Activated CD8-positive, alpha-beta memory T cell treated with anti-CD3 and anti-CD28 coated beads, Interleukin-2, amount 50 U/mL, for 48 hours (primary cell): ENCODE measurements at places on chromosomes 2 and 18.

DNA sequence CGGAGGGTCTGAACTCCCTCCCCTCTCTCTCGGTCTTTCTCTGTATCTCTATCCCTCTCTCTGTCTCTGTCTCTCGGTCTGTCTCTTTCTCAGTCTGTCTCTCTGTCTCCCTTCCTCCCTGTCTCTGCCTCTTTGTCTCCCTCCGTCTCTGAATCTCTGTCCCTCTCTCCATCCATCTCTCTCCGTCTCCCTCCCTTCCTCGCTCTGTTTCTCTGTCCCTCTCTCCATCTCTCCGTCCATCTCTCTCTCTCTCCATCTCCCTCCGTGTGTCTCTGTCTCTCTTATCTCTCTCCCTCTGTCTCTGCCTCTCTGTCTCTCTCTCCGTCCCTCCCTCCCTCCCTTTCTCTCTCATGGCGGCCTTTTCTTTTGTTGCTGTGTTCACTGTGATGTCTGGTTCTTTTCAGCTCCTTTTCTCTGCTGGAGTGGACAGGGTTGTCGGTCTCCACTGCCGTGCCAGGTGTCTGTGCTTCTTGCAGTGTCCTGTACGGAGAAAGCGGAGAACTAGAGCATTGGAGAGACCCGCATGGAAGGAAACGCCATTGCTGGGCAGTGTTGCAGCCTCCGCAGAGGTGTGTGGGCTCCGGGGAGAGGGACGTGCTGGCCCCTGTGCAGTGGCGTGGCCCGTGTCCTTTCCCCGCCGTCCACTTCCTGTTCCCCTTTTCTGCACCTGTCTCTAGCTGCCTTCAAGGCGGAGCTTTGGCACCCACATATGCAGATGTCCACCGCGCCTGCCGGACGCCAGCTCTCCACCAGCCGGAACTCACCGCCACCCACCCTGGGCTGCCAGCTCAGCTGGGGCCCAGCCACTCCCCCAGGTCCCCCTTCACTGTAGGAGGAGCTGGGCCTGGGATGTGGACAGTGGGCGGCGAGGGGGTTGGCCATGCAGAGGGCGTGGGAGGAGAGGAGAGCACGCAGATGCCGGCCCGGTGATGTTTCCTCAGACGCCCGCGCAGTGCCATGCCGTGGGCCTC is 113.1 kb downstream of the NFATC1 start:
- DNase-seq, result peak; percentile 40

DNA sequence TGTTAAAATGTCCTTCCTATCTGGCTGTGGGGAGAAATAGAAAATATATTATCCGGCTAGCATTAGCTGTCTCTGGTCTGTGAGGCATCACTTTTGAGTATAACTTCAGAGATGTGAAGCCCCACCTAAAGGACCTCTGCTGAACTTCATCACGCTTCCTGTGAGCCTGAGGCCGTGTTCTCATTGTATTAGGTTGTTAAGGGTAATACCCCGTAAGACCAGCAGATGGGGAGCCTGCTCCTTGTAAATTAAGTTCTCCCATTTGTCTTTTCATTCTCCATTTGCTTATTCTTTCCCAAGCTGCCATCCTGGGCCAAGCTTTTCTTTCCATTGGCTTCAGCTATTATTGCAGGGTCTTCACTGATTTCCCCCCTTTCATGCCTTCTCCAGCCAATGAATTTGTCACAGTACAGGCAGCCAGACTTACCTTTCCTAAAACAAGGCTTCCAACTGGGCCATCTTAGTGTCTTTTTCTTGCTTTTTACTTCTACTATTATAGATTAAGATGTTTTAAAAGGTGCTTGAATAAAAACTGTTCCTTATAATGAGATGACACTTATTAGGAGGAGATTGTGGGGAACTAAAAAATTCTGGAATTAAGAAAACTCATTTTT is 12.4 kb downstream of the NIF3L1 start:
- DNase-seq, result peak; percentile 71

DNA sequence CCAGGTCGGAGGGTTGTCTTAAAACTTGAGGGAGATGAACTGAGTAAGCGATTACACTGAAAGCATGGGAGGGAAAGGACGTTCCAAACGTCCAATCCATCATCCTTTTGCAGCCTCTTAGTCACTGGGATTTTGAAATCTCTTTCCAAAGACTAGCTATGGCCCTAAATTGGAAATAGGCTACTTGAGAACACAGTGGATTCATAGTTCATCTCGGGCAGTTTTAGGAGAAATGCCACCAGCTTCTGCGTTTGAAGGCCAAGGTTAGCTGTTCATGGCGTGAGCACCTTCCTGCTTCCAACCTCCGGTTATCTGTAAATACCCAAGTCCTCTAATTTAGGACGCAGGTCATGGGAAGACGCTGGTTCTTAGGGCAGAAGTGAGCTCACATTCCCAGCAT is 821 bp upstream of the EML6 start:
- DNase-seq, result no peak

DNA sequence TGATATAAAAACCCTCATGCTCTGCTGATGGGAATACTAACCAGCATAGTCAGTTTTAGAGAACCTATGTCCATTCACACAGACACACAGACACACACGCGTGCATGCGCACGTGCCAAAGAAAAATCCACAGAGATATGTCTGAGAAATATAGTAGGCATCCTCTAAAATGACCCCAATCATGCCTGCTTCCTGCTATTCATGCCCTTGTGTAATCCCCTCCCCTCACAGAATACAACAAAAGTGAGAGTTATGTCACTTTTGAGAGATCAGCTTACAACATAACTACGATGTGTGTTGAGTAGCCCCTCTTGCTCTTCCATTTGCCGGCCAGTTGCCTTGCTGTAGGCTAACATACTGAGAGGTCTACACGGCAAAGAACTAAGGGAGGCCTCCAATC is 121.3 kb downstream of the DYM start:
- no peak for DNase-seq

GRCh38 chr2:169767243-169767888 is 31.3 kb upstream of the SSB start:
- DNase-seq, result peak; percentile 61

DNA sequence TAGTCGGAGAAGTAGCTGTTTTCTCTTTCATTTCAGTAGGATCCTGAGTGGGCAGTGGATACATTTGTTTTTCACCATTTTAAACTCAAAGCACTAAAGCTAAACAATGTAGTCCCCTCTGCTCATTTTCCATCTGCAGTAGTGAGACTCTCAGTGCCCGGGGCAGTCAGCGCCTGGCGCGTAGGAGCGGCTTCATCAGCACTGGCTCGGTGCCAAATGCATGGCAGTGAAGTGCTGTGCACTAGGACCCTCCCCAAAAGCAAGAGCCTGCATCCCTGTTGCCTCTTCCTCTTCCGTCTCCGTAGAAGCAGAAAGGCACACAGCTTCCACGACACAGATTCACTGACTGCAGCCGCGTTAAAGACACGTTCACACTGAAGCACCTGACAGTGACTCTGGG is 19.0 kb upstream of the ESPNL start:
- peak; percentile 40 for DNase-seq

- no peak for DNase-seq
Observed at GRCh38 chr2:223082706-223083105, 30.7 kb downstream of the KCNE4 start.

GRCh38 chr2:188884046-188884445 is 90.1 kb upstream of the COL3A1 start:
- DNase-seq, result no peak

DNA sequence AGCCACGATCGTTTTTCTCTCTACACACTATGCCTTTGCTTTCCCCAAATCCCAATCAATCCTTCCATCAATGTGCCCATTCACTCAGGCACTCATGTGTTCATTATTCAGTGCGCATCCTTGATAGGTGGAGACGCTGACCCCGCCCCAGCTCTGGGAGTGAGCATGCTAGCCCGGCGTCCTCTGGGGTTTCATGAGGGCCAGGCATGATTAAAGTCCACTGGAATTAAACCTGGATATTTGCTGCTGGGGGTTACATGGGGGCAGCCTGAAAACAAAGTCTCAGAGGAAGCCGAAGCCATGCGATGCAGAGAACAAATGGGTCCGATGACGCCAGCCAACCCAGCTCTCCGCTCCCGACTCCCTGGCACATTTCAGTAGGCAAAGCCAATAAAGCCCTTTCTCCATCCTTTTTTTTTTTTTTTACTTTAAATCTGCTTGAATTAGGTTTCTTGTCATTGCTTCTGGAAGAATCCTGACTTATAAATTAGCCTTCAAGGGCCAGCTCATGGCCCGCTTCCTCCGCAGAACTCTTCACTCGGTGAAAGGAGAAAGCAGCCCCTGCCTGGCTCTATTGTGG is 316.4 kb upstream of the ID2 start:
- no peak for DNase-seq
